ENCODE measurements at places on chromosomes 3 and 15.
A peak's percentile ranks its signal among the peaks of the same experiment; 100 is the strongest.

- DNase-seq: no peak
Observed at GRCh38 chr15:65759441-65759840, 32.7 kb downstream of the DENND4A start.

GRCh38 chr3:97658668-97659285, 105.8 kb upstream of the ARL6 start:
- DNase-seq: no peak

DNA sequence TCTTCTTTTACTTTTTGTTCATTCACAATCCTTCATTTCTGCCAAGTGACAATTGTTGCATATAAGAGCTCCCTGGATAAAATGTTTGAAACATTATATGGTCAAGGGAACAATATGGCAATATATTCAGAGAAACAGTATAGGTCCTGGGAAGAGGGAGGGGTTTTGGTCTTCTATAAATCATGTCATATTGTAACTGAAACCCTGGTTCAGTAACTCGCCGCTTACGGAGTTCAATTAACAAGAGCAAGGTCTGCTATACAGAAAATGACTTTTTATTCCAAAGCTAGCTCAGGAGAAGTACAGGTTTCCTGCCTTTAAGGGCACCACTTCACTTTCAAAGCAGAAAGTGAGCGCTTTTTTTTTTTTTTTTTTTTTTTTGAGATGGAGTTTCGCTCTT, 522.1 kb upstream of the TGFBR2 start:
- DNase-seq: no peak

DNA sequence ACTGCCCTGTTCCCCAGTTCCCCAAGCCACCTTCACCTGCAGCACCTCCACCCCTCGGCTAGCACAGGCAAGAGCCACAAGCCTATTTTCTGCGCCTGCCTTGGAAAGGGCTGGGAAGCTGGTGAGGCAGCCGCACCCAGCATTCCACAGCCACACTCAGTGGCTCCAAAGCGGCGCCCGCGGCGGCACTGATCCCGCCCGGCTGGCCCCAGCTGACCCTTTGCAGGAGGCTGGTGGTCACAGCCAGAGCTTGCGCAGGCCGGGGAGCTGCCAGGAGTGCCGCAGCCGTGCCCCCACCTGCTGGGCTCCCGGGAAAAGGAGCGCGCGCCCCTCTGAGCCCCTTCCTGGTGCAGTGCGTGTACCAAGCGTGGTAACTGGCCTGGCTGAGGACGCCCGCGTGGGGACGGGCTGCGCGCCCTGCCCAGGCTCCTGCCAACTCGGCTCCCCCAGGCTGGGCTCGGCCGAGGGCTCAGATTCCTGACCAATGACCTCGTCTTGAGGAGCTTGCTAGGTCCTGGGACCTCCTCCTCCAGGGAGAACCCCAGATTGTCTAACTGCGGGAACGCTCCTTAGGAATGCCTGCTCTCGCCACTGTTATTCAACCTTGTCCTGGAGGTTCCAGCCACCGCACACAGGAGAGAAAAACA, 13.3 kb downstream of the GRAMD2A start:
- DNase-seq: no peak

DNA sequence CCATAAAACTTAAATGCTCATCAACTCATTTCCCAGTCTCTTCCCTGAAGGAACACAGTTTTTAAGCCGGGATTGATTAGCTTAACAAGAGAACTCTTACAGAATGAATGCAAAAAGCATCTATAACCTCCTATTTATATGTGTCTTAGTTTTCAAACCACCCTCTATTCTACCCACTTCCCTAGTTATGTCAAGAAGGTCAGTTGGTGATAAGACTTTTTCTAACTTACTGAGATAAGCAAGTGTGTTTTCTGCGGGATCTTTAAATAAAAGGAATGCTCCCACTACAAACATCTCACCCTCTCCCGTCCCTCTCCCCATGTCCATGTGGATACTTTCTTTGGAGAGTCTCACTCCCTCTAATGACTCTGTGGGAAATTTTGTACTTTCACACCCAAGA, 218.5 kb downstream of the SV2B start:
- no peak for DNase-seq

DNA sequence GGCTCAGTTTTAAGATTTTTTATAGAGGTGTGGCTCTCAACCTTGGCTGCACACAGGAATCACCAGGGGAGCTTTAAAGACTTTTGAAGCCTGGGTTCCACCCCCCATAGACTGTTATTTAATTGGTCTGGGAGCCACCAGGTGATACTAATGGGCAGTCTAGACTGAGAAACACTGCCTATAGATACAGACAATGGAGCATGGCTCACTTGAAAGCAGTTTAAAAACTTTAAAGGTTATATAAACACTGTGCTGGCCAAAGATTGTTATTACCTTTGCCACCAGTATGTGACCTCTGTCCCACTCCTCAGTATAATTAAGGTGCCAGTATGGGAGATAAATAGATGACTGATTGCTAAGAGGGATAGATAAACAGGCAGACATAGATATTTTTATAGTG, 3.8 kb downstream of the GOLIM4 start:
- DNase-seq: no peak

DNA sequence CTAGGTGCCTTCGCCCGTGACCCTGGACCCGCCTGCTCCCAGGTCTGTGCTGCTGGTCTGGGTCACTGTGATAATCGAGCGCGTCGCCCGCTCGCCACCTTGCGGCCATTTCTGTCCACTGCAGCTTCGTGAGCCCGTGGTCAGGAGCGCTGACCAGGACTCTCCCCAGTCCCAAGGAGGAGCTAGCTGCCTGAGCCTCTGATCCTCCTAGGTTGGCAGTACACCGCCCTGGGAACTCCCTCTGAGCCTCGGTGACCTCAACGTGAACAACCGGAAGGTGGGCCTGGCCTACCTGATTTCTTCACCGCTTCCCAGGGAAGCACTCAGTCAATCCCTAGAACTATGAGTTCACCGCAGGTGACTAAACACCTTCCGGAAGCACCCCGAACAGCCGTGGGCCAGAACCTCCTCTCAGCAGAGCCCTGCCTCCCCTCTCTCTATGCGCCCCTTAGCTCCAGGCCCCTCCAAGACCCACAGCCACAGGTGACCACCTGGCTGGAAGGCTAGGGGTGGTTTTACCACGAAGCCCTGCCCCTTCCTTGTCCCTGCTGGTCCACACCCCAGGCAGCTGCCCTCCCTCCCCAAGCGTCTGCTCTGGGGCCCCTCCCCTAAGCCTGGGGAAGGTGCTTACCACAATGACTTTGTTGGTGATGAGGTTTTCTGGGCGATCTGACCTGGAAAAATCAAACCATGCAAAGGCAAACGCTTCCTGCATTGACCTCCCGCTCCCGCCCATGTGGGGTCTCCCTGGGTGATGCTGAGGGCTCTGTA, 9.7 kb downstream of the PLA2G4D start:
- peak; percentile 45 for DNase-seq

DNA sequence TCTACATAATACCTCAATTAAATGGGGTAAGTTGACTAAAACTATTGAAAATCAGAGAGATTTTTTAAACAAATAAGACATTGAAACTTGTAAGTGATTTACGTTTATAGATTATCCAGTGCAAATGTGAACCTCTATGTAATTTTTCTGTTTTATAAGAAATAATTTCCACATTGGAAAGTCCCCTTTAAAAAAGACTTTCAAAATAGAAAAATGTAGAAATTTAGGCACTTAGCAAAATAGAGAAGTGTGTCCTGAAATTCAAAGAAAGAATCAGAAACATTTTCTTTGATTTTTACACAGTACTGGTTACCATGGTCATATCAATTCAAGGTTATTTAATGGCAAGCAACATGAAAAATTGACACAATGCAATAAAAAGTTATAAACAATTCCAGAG, 290.9 kb upstream of the GPR149 start:
- DNase-seq: no peak

- DNase-seq: no peak
Observed at GRCh38 chr15:77112838-77113504, 42.1 kb upstream of the TSPAN3 start.

DNA sequence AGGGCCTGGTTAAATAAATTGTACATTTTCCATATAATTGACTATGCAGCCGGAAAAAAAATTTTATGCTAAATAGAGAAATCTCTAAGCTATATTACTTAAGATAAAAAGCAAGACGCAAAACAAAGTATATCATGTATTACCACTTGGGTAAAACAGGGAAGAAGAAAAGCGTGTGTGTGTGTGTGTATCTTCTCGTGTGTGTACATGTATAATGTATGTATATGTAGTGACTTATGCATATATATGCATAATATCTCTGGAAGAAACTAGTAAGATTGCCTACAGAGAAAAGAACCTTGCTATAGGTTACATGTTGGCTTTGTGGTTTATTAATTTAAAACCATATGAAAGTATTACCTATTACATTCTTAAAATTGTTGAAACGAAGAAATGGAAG, 19.0 kb downstream of the KNL1 start:
- DNase-seq: no peak

DNA sequence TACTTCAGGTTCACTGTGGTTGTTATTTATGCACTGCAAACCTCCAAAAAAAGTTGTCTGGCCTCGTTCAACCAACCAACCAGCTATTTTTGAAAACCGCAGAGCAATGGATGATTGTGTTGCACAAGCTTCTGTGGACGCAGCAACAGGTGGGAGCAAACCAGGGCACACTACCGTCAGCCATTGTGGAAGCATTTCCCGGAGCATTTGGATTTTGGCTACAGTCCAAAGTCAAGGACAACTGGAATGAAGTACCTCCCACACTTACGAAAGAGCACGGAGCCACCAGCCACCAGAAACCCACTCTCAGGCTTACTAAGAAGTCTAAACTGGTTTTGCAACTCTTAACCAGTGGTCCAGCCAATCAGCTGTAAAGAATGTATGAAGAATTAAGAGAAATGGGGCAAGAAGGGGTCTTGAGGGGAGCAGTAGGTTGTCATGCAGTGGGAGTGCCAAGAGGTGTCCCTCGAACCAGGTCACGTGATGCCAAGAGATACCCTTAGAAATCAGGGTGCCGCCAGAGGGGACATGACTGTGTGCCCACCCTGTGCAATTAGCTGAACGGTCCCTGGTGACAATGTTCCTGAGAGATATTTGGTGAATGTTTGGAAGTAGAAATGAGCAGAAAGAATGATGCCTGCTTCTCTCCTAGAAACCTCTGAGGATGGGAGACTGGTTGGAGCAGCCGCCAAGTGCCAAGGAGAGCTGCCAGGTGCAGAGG, 68.9 kb upstream of the PCSK6 start:
- no peak for DNase-seq

DNA sequence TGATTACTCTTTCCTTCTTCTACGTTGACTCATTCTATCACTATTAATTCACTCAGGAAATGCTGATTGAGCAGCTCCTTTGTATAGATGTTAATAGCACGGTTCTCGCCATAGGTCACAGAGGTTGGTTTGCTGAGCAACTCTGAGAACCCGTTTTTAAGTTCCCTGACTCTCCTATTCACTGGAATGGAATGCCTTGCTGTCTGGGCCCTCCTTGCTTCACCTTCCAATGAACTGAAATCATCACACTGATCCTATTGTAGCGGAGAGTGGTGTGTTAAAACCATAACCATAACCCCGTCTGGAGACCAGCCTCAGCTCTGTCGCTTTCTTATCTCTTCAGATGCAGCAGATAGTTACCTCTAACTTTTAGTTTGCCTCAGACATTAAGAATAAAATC, 323.6 kb downstream of the GABRB3 start:
- DNase-seq: no peak

DNA sequence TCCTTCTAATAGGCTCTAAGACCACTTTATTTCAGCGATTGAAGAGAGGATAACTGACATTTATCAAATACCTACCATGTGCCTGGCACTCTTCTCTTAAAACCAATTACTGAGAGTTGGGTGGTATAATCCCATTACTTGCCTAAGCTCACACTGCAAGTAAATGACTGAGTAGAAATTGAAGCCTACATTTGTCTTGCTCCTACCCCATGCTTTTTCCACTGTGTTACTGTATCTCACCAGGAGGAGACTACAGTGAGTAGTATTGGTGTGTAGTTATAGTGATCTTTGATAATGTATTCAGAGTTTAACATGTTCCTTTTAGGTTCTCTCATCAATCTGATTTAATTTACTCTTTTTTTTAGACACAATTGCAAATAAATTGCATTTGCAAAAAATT, 20.7 kb downstream of the EIF2A start:
- DNase-seq: no peak

- no peak for DNase-seq
Observed at GRCh38 chr3:25344670-25345069, 83.4 kb upstream of the RARB start.

- DNase-seq: no peak
Observed at GRCh38 chr3:39519103-39519502, 51.6 kb downstream of the MOBP start.

GRCh38 chr3:128312271-128312670, 154.4 kb downstream of the DNAJB8 start:
- no peak for DNase-seq

Measured in midbrain (tissue), 1 donor.